Fibroblast of upper back skin (primary cell): ENCODE measurements at places on chromosomes 3 and 15.

DNA sequence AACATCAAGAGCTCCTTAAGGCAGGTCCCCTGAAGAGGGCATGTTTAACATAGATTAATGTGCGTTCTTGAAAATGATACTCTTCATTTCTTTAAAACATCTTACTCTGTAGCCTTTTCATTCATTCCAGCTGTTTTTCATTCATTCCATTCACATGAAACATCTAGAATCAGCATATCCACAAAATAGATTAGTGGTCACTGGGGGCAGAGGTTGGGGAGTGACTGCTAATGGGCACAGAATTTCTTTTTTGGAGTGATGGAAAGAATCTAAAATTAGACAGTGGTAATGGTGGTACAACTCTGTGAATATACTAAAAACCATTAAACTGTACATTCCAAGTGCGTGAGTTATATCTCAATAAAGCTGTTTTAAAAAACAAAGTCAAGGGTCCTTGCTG lies 15.4 kb upstream of the CXCR6 start:
- DNase-seq: peak; percentile 59

DNA sequence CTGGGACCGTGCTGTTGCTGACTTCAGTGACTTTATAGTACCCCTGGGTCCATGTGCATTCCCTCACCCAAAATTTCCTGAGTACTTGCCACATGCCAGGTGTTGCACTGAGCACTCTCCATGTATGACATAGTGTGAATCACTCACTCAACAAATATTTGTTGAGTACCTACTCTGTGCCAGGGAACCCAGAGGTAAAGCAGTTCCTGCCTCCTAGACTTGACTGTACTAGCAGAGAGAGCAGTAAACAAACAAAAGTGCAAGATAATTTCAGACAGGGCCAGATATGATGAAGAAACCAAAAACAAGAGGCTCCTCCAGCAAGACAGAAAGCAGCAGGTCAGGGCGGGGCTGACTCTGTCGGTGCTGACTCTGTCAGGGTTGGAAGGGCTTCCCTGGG lies 12.2 kb downstream of the TGM4 start:
- DNase-seq: no peak

- no peak for DNase-seq
These were observed 625.8 kb downstream of the TAFA4 start for GRCh38 chr3:68306571-68306970.

DNA sequence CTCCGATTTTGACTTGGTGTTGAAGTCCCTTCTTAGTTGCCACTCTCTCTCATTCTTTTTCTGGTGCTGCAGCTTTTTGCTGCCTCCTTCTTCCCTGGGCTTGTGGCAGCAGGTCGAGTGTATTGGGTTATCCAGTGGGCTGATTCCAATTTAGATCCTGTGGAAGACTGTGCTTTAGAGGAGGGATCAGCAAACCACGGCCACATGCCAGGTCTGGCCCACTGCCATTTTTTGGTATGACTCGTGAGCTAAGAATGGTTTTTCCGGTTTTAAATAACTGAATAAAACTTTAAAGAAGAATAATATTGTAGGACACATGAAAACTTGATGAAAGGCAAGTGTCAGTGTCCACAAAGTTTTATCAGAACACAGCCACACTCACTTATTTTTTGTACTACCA lies 330.5 kb downstream of the ROBO2 start:
- DNase-seq: peak; percentile 84

DNA sequence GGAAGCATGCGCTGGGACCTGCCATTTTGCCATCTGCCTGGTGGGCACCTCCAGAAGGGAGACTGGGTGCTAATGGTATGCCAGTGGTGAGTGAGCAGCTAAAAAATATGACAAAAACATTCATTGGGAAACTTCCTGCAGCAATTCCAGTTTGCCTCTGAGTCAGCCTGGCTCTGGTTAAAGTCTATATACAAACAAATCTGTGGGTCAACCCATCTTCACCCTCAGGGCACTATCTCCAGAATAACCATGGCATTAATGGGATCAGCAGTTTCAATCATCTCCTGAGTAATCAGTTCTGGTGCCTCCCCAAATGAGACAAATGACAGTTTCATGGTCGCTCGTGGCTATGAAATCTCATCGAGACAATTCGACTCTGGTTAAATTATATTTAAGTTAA lies 21.5 kb downstream of the FRMD4B start:
- no peak for DNase-seq

- DNase-seq: peak; percentile 7
These were observed 30.1 kb downstream of the GPR15 start for GRCh38 chr3:98561727-98562521.

DNA sequence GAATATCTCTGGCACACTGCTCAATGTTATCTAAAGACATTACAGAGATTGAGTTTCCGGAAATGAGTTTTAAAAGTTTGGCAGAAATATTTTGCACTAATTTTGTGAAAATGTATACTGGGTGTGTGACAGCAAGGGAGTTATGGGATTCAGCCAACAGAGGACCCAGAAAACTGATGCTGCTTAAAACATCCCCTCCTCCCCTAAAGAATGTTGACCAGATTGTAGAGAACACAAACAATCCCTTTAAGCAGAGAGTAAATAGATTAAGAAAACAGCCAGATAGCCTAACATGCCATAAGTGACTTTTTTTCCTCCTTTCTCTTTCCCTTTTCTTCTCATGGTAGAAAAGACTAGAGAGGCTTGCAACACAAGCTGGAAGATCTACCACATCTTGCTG lies 928.0 kb upstream of the ALCAM start:
- no peak for DNase-seq

DNA sequence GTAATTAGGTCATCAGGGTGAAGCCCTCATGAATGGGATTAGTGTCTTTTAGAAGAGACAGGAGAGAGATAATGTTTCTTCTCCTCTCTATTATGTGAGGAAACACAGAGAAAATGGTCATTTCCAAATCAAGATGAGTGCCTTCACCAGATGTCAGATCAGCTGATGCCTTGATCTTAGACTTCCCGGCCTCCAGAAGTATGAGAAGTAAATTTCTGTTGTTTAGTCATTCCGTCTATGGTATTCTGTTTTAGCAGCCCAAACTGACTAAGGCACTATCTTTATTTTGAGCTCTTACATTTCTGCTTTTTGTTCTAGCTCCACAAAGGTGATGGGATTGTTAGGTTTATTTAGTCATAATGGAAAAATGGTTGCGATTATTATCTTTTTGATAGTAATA lies 273.2 kb upstream of the GADL1 start:
- DNase-seq: peak; percentile 21

- peak; percentile 47 for DNase-seq
These were observed 3.1 kb downstream of the GP5 start for GRCh38 chr3:194395778-194396538.

GRCh38 chr3:154334973-154335420 lies 10.7 kb upstream of the DHX36 start:
- DNase-seq: peak; percentile 41

DNA sequence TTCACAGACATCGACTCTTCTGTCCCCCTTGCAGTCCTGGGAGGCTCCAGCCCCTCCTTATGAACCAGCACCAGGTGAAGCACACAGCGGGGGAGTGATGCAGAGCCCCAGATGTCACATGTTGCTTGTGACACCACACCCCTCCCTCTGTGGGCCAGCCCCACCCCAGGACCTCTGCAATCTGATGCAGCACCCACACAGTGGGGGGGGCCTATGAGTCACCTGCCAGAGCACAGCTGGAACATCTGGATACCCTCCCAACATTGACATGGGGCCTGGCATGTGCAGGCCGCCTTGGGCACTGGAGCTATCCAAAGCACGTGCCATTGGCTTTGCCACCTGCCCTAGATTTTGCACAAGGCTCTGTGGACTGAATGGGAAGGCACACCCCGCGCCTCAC lies 70.5 kb downstream of the FEM1B start:
- no peak for DNase-seq

DNA sequence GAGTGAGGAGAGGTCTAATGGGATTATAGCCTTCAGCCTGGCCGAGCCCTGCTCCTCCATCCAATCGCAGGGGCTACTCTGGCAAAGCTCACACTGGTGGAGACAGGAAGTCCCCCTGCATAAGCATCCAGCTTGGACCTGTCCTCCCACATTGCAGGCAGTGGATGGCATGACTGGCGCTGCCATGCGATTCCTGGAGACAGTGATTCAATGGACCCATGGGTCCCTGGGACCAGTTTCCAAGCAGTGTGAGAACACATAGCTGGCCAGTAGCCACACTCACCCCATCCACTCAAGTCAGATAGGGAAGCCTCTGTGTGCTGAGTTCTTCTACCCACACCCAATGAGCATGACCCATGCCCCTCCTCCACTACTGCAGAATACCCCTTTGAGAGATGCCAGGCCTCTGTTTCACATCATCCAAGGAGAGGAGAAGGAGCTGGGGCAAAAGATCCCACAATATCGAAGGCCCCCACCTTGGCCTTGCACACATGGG lies 18.1 kb upstream of the POC1A start:
- no peak for DNase-seq

DNA sequence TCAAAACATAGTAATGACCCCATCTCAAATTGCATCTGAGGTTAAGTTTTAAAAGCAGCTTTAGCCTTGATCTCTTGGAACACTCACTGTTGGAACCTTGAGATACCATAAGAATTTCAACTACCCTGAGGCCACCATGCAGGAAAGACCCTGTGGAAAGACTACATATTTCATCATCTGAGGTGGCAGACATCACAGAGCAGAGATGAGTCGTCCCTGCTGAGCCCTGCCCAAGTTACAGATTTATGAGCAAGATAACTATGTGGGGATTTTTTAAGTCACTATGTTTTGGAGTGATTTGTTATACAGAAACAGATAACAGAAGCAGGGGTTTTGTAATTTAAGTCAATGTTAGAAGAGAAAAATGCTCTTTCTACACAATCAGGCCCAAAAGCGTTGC lies 168.4 kb downstream of the STAC start:
- peak; percentile 30 for DNase-seq

DNA sequence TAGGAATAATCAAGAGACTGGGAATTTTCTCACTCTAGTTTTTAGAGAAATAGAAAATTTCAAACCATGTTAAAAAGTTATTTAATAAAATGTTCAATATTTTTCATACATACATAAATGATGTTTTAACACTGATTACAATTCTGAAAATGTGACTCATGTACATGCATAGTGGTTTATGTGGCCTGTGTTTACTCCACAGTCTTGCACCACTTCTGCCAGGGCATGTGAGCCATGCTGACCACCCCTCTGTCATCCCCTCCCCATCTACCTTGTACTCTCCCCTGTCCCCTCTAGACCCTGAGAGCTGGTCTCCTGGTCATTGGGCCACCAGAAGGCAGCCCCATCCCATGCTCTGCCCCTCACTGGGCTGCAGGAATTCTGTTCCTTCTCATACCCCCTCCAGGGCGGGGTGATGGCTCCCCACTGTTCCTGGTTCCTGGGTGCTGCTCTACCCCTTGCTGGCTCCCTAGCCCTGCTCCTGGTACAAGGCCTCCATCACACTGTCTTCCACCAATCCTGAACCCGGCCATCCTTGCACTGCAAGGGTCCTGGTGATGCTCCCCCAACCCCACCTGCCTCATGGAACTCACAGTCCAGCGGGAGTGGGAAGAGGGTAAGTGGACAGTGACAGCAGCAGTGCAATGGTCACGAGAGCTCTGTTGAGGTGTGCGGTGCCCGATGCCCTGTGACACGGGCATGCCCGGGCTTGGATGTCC lies 24.2 kb upstream of the SLC41A3 start:
- no peak for DNase-seq

- DNase-seq: peak; percentile 86
These were observed 40.9 kb upstream of the RYK start for GRCh38 chr3:134291319-134292254.

DNA sequence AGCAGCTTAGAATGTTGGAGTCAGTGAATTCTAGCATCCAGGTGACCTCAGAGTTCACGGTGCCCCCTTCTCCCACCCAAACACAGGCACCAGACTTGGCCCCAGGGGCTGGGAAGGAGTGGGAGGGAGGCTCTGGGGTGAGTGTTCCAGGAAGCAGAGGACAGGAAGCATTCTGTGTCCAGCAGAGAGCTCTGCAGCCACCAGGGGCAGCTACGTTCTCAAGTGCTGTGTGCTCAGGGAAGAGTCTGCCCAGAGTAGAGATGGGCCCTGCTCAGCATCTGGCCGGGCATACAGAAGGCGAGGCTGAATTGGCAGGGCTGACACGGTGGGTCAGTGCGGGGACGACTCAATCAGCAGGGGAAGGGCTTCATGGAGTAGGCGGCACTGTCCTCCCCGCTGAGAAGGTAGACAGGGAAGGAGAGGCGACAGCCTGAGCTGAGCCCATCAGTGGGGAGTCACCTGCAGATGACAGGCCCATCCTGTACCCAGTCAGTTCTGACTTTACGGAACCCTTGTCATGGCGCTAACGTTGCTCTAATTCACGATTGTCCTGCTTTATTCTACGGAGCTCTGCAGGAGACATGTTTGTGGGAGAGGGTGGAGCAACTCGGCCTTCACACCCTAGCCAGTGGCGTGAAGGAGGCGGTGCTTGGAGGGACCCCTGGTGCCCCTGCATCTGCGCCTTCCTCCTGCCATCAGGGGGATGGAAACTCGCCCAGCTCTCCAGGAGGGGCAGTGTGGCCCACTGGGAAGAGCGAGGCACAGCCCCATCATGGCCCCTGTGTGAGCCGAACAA lies 82.2 kb downstream of the C3orf70 start:
- peak; percentile 30 for DNase-seq

- no peak for DNase-seq
These were observed 107.0 kb upstream of the LSAMP start for GRCh38 chr3:116552246-116552645.

GRCh38 chr3:15665510-15666150 lies 64.1 kb downstream of the BTD start:
- DNase-seq: no peak

GRCh38 chr15:101189409-101190091 lies 62.3 kb downstream of the CHSY1 start:
- no peak for DNase-seq

- peak; percentile 68 for DNase-seq
These were observed 168.9 kb upstream of the RGMA start for GRCh38 chr15:93257920-93258319.

DNA sequence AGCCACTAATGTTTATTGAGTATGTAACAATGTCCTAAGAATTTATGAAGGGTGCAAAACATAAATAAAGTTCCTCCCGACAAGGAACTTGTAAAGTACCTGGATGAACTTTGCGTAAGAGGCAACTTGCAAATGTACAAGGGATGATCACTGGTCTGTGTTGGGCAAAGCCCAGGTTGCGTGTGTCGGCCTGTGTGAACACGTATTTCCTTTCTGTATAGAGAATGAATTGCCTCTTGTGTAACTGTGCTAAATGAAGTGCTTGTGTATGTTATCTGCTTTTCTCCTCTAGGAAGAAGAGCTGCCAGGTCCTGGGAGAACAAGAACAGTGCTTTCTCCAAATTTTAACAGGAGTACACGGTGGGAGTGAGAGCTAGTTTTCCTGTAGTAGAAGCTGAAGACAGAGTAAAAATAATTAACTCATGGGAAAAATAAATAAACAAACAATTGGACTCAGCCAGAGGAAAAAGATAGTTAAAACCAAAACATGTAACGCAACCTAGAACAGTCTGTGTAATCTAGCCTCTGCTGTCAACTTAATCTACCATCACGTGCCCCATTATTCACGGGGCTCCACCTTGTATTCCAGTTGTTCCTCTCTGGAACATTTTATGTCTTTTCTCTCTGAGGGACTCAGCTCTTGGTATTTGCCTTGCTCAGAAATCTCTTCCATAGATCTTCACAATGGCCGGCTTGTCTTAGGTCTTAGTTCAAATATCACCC lies 83.7 kb upstream of the RASGRP1 start:
- no peak for DNase-seq
